ENCODE measurements at places on chromosomes 4 and X.

DNA sequence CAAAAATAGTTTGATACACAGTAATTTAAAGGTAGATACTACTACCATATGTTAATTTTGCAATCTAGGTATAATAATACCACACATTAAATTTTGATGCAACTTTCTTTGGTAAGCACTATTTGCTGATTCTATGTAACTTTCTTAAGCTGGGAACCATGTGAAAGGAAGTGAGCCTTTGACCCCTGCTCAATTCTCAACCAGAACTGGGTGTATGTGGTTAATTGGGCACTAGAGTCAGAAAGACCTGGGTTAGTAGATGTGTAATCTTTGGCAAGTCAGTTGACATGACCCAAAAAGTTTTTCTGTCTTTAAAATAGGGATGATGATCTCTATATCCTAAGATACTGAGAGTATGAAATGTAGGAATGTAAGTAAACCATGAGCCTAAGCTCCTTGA, 22.4 kb downstream of the TLR2 start:
- no peak for DNase-seq

DNA sequence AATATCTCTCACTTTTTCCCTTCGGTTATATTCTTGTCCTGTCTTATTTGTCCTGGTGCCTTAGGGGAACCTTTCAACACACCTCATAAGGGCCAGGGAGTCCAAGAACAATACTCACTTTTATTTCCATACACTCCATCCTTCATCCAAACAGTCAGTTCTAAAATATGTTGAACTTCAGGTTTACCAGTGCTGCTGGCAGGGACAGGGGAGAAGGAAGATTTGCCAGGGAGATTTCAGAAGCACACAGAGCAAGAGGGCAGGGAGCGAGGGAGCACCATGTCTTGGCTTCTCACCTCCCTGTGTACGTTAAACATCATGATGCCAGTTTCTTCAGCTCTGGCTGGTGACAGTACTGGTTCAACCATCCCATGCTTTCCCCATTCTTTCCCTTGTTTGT, 631.1 kb upstream of the FAT1 start:
- DNase-seq, result no peak

GRCh38 chr4:37765741-37766140, 60.7 kb upstream of the PGM2 start:
- no peak for DNase-seq

GRCh38 chrX:115408771-115409400, 119.4 kb downstream of the LUZP4 start:
- peak; percentile 72 for DNase-seq

- DNase-seq, result no peak
Measured at GRCh38 chr4:85406185-85406584, 68.8 kb upstream of the ARHGAP24 start.

GRCh38 chr4:133921280-133922195, 280.1 kb downstream of the PABPC4L start:
- peak; percentile 68 for DNase-seq

GRCh38 chrX:109880629-109881028, 122.3 kb upstream of the TMEM164 start:
- no peak for DNase-seq

DNA sequence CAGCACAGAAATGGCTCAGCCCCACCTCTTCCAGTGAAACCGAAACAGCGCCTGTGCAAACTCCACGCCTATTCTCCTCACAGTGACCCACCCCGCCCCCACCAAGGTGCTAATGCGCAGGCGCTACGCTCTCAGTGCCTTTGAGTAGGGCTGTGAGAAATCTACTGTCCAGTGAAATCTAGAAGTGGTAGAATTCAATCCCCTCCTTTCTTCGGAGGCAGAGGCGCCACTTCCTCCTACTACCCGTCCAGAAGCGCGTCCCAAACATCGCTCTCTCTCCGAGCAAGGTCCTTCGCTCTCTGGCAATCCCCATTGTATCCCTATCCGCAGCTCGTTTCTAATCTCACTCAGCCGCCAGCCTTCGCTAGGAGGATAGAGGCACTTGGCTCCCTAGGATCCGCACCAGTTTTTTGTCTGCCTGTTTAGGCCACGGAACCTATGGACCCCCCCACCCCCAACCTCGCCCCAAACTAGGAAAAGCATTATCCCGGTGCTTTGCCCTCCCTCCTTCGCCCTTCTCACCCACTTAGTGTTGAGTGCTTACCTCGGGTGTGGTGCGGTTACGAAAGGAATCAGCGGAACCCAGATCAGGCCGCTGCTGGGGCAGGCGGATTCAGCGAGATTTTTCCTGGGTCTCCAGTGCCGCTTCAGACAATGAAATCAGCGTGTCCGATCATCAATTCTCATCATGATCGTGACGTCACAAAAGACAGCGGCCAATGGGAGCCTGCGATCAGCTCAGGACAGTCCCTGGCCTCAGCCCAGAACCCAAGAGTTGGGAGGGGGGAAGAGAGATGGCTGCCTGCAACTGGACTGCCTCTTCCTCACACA, at the start of gene HDX:
Gene HDX, minus strand, starts transcription at position 656 of the 831 bp plus-strand sequence. CDS start 27,056 bp downstream, outside the sequence.
- peak; percentile 92 for DNase-seq

DNA sequence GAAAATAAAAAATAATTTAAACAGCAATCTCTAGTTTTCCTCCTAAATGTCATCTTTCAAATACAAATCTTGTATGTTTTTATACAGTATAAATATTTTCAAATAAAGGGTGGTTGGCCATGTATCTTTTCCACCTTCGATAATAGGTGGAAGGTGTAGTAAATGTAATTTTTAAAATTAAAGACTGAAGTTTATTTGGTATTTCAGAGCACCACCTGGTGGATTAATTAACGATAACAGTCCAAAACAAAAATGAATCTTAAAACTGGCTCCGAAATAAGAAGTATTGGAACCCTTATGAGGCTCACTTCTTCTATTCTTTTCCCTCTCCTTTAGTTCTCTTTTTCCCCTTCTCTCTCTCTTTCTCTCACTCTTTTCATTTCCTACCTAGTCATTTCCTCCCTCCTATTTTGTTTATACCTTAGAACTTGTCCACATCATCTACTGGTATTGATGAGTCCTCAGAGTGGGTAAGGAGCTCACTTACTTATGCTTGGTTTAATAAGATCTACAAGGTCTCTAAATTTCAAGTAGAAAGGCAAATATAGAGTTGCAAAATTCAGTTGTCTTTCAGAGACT, 82.9 kb upstream of the EXOC1L start:
- peak; percentile 36 for DNase-seq

DNA sequence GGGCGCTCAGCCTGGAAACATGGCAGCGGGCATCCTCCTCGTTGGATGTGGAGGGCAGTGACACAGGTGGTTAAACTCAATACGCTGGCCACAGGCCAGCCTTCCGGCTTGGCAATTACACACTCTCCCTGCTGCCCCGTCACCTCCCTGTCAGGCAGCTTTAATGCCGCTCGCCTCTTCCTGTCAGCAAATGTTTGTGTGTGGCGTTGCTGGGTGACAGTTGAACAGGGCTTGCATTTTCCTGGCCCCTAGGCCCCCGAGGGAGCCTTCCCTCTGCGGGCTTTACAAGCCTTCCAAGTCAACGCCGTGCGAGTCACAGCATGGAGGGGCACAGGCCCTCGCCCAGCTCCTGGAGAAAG, 620.0 kb downstream of the BCOR start:
- no peak for DNase-seq

- DNase-seq, result peak; percentile 80
Measured at GRCh38 chr4:15238720-15239119, 189.1 kb upstream of the C1QTNF7 start.

DNA sequence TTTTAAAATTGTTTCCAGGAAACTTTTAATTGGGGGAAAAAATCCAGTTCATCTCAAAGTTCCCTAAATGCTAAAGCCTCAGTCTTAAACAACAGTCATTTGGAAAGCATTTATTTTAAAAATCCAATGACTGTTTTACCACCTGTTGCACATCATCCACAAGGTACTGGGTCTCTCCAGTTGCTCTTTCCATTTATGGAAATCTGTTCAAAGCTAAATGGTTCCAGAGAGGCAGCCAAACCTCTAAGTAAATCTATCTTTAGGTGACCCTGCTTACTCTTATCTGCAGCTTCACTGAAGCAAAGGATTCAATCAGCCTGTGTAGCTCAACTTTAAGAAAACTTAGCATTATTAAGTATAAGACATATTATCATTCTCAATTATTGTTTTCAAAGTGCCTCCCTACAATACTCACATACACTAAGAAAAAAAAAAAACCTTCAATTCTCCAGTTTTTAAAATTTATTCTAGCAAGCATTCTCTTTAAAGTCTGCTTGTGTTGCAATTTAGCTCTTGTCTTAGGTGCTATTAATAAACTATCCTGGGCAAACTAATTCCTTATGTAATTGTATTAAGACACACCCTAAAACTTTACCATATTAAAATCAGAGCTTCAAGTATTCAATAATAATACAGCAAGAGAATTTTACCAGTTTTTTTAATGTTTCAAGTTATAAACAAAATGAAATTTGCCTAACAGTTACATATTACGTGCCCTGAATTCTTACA, 60.6 kb downstream of the NOCT start:
- no peak for DNase-seq
